Muscle of leg (tissue), 16 donors: ENCODE measurements at places on chromosomes 2 and 18. TPM values are rescaled to one million over a fixed set of nuclear protein-coding genes. Genes with fewer than 3 reads are reported as not detected.

- no peak overlapping the region for H3K27ac ChIP-seq
- DNase-seq = no peak
- H3K36me3 ChIP-seq = no peaks in the 10 kb centered on the region
- H3K4me1 ChIP-seq = no peaks in the 10 kb centered on the region
Observed at GRCh38 chr2:209990838-209991237, 11.6 kb upstream of the RPE start.

- DNase-seq = no peak
- H3K27ac ChIP-seq = no peak overlapping the region
- H3K4me1 ChIP-seq = no peaks in the 10 kb centered on the region
Observed at GRCh38 chr2:101082998-101083397, 68.2 kb downstream of the TBC1D8 start.

DNA sequence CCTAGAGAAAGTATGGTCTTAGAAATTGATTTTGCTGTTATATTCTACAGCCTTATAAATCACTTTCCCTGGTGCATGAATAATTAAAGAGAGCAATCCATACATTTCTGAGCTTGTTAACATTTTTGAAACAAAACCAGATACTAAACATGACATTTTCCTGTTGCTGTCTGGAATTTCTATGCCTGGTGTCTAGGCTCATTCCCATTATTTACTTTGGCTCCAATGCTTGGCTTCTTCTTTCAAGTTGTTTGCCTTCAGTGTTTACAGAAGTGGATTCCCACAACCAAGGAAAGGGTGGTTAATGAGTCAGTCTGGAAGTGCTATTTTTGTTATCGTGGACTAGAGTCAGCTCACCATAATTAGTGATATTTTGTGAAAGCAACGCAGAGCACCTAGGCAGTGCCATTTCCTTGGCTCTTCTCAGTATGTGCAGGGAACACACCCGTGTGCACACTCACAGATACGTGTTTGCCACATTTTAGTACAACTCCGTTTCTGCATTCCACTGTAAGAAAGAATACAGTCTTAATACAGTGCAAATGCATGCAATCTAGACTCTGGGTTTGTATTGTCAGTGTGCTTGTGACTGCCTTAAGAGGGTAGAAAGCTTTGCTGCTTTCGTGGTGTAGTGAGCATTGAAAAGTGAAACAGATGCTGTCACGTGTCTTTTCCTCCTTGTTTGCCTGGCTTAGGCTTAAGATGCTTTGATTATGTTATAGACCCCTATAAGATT, 185.0 kb upstream of the RASGRP3 start:
- DNase-seq = peak; percentile 65
- no peak overlapping the region for H3K27ac ChIP-seq
- no peaks in the 10 kb centered on the region for H3K27me3 ChIP-seq
- peaks cover 3% of the 10 kb centered on the region for H3K36me3 ChIP-seq
- H3K4me3 ChIP-seq = no peak overlapping the region
- peaks cover 4% of the 10 kb centered on the region for H3K4me1 ChIP-seq

DNA sequence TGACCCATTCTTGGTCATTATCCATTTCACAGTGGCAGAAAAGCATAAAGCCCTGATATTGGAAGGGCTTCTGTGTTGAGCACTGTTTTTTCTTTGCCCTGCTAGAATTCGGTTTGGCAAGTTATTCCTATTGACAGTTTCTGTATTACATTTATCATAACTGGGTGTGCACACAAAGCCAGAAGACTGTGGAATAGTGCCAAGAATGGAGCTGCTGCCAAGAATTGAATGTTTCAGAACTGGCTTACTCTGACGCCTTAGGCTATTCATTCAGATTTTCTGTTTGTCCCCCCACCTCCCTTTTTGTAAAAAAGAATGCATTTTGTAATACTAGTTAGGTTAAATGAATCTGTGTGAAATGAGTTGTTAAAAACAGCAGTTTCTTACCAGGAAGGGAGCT, 12.7 kb downstream of the KDM3A start:
- peaks cover 2% of the 10 kb centered on the region for H3K4me1 ChIP-seq
- no peaks in the 10 kb centered on the region for H3K27me3 ChIP-seq
- peak; percentile 90 for DNase-seq
- H3K4me3 ChIP-seq = no peak overlapping the region
- H3K27ac ChIP-seq = no peak overlapping the region

DNA sequence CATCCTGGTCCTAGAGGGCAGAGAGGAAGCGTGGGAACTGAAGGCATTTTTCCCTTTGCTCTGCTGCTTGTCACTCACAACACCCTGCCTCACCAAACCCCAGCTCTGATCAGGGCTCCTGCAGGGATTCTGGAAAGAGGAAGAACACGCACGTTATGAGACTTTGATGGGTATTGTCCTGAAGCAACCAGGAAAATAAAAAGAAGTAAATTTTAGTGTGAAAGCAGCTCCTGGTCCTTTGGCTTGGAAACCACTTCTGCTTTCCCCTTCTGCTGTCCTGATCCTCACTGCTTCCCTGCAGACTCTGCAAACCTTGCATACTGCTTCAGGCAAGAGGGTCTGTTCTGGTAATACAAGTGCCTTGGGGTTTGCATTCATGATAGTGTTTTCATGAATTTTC, 164.1 kb downstream of the SLC8A1 start:
- no peaks in the 10 kb centered on the region for H3K36me3 ChIP-seq
- no peak for DNase-seq
- peaks cover 11% of the 10 kb centered on the region for H3K4me1 ChIP-seq
- no peak overlapping the region for H3K4me3 ChIP-seq
- no peaks in the 10 kb centered on the region for H3K27me3 ChIP-seq

Gene INHBB
- 0.24 TPM for polyA plus RNA-seq

DNA sequence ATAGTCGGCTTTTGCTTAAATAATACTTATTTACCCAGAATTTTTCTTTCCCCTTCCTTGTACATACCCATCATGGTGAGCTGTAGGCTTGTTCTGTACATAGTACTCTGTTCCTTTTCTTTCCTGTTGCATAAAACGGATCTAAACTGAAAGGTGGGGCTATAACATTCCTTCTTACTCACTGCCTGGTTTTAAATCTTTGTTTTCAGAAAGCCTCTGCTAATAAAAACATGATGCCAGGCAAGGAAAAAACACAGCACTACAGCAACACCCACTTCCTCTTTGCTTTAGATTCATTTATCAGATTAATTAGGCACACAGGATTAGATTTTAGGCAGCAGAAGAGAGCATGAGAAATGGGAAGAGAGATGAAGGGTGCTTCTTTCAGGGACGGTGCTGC, 19.6 kb upstream of the STON1 start:
- H3K27me3 ChIP-seq = no peaks in the 10 kb centered on the region
- H3K4me1 ChIP-seq = peaks cover under 1% of the 10 kb centered on the region
- no peak overlapping the region for H3K27ac ChIP-seq
- peaks cover 15% of the 10 kb centered on the region for H3K36me3 ChIP-seq
- H3K4me3 ChIP-seq = no peak overlapping the region
- no peak for DNase-seq

DNA sequence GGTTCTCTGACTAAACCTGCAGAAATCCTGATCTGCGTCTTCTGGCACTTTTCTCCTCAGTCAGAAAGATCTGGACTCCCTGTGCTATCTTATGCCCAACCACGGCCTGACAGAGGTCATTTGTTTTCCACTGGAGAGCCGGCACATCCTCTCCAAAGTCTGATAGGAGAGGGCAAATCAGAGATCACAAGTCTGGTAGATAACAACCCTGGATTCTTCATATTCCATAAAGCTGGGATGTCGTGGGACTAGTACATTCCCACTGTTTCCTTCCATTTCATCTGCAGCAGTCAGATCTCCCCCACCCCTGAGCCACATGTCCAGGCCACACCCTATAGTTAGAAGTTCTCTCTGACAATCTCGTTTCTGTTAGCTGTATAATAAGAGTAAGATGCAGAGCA, 157.0 kb downstream of the MGAT5 start:
- H3K27me3 ChIP-seq = no peaks in the 10 kb centered on the region
- no peak overlapping the region for H3K4me3 ChIP-seq
- H3K27ac ChIP-seq = peak overlapping the region; percentile 68
- peaks cover 20% of the 10 kb centered on the region for H3K4me1 ChIP-seq

Gene ATP6V1C2
- 1.2 TPM for polyA plus RNA-seq

- H3K27ac ChIP-seq = peak overlapping the region; percentile 92
- H3K4me1 ChIP-seq = peaks cover 40% of the 10 kb centered on the region
- H3K27me3 ChIP-seq = peaks cover 26% of the 10 kb centered on the region
- H3K36me3 ChIP-seq = peaks cover 3% of the 10 kb centered on the region
- DNase-seq = peak; percentile 98
Observed at GRCh38 chr2:120867290-120868241, 131.9 kb downstream of the GLI2 start.

DNA sequence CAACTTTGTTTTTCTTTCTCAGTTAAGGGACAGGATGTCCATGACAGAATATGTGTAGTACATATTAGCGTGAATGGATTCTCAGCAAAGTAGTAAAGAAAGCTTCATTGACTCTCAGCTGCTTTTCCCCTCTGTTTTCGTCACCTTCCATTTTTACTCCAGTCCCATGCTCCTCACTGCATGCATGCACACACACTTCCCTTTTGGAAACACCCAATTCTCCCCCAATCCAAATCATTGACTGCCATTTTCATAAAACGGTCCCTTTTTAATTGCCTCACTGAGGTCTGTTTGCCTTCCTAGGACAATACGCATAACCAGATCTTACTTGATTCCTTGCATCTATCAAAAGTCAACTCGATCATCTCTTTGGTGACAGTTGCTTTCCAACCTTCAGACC, 287.5 kb upstream of the PARD3B start:
- H3K36me3 ChIP-seq = no peaks in the 10 kb centered on the region
- no peak overlapping the region for H3K27ac ChIP-seq
- no peaks in the 10 kb centered on the region for H3K27me3 ChIP-seq
- no peak overlapping the region for H3K4me3 ChIP-seq

Gene SULT1C2
- polyA plus RNA-seq = 2.5 TPM

Gene EFEMP1
- polyA plus RNA-seq = 29.8 TPM

DNA sequence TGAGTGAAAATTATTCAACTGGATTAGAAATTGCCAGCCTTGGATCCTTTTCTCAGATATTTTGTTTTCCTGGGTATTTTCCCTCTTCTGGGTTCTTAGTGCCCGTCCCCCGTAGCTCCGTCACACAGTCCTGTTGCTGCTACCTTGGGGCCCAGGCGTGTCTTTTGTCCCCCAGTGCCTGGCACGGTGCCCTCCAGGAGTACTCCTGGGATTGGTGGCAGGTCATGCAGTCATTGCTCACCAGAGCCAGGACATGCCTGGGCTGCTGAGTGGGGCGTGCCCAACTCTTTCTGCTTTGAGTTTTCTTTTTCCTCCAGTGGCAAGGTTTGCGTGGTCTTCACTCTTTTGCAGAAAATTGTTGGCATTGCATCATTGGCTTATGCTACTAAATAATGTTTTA, 275.2 kb downstream of the AGAP1 start:
- no peak for DNase-seq
- H3K36me3 ChIP-seq = peaks cover 18% of the 10 kb centered on the region
- no peak overlapping the region for H3K27ac ChIP-seq
- no peak overlapping the region for H3K4me3 ChIP-seq
- H3K4me1 ChIP-seq = no peaks in the 10 kb centered on the region
- H3K27me3 ChIP-seq = no peaks in the 10 kb centered on the region

GRCh38 chr2:182933629-182934028, 67.2 kb upstream of the FRZB start:
- H3K4me1 ChIP-seq = no peaks in the 10 kb centered on the region
- H3K27me3 ChIP-seq = no peaks in the 10 kb centered on the region
- no peak overlapping the region for H3K27ac ChIP-seq
- no peak for DNase-seq
- H3K4me3 ChIP-seq = no peak overlapping the region

DNA sequence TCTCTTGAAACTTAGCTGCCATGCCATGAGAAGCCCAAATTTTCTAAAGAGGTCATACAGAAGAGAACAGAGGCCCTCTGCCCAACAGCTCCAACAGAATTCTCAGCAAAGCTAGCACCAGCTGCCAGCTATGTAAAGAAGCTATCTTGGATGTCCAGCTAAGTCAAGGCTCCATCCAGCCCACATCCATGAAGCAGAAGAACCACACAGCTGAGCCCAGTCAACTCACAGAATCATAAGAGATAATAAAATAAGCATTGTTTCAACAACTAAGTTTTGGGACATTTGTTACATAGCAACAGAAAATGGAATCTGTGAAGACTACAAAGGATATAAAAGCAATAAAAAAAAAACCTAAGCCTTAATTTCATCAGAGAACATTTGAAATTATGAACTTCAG, 434.3 kb downstream of the TXNL1 start:
- H3K36me3 ChIP-seq = no peaks in the 10 kb centered on the region
- H3K27ac ChIP-seq = no peak overlapping the region
- no peaks in the 10 kb centered on the region for H3K27me3 ChIP-seq
- H3K4me1 ChIP-seq = peaks cover 6% of the 10 kb centered on the region
- DNase-seq = no peak

DNA sequence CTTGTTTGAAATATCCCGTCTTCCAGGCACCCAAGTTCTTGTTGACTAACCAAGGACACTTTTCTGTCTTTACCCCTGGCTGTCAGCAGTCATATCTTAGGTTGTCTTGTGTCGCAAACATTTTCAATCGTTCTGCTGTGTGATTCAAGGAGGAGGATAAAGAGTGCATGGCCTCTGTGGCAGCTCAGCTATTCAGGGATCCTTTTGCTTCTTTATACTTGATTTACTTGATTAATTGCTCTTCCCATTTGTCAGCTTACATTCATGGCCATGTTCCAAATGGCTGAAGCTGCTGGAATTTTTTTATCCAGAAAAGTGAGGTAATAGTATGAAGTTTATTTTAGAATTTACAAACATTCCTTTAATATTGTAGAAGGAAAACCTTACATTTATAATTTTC, 97.3 kb upstream of the FZD5 start:
- no peaks in the 10 kb centered on the region for H3K4me1 ChIP-seq
- no peak for DNase-seq
- H3K4me3 ChIP-seq = no peak overlapping the region
- no peak overlapping the region for H3K27ac ChIP-seq
- no peaks in the 10 kb centered on the region for H3K36me3 ChIP-seq

- H3K27ac ChIP-seq = no peak overlapping the region
- H3K27me3 ChIP-seq = no peaks in the 10 kb centered on the region
- no peaks in the 10 kb centered on the region for H3K4me1 ChIP-seq
- peaks cover 33% of the 10 kb centered on the region for H3K36me3 ChIP-seq
Observed at GRCh38 chr2:20317197-20317596, 33.4 kb downstream of the PUM2 start.

DNA sequence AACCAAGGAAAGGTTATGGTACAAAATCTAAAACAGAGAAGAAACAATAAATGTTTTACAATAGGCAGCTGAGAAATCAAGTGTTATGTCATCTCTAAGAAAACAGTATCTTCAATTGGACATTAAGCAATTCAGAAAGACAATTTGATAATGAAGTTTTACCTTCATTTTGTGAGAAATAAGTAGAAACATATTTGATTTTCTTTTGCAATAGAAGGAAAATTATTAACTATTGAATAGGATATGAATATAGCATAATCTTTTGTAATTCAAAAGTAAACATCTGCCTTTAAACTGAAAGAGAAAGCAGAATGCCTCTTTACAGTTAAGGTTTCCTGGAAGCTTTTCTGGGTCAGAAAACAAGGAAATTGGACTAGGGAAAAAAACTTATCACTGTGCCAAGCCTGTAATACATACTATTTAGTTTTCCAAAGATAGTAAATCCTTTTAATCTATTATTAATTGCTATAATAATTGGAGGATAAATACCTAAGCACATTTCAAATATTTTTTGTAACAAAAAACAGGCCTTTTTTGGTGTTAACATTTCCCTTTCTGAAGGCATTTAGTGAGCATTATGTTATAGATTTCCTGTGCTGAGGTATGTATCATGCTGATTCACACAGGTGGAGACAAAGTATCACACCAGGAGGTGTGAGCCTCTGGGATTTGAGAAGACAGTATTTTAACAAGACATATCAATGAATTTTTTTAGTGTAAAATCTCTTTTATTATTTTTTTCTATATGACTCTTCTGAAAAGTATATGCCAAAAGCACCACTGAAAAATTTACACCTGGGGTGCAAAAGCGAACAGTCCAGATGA, 947.0 kb upstream of the CDH2 start:
- H3K27me3 ChIP-seq = no peaks in the 10 kb centered on the region
- H3K36me3 ChIP-seq = no peaks in the 10 kb centered on the region
- no peak overlapping the region for H3K27ac ChIP-seq
- H3K4me3 ChIP-seq = no peak overlapping the region

Gene CD8B
- 0.42 TPM for polyA plus RNA-seq
